NCI-H460 (cell line): ENCODE measurements at places on chromosomes 6 and 20.

DNA sequence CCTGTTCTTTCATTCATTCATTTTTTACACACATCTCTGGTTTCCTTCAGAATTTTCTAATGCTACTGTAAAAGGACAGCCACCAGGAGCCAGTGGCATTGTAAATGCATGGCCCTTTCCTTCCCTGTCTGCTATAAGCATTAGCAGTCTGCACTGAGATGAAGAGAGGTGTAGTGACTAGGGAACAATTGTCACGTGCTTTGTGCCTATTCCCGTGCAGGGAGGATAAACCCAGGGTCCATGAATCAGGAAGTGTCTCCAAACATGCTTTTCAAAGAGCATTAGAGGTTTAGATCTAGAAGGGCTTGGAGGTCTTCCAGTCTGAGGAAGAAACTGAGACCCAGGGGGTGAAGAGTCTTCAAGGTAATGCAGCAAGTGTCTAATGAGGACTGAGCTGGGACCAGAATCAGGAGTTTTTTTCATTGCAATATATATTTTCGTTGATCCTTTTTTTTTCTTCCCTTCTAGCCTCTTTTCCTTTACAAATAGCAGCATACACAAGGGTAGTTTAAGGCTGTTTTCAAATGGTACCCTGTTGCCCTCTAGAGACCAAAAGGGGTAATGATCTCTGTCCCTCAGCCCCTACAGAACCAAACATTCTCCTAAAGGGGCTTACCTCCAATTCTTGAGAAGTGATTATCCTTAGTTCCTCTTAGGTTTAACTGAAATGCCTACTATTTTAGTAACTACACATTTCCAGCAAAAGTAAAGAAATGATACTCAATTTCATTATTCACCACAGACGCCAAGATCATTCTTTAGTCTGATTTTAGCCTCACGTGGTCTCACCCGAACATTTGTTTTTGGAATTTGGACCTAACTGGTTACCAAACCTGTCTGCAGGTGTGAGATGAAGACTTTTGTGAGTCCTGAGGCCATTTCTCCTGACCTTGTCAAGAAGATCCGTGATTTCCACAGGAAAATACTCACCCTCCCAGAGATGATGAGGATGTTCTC lies 6.6 kb downstream of the TRIM15 start:
- DNase-seq: peak; percentile 31

DNA sequence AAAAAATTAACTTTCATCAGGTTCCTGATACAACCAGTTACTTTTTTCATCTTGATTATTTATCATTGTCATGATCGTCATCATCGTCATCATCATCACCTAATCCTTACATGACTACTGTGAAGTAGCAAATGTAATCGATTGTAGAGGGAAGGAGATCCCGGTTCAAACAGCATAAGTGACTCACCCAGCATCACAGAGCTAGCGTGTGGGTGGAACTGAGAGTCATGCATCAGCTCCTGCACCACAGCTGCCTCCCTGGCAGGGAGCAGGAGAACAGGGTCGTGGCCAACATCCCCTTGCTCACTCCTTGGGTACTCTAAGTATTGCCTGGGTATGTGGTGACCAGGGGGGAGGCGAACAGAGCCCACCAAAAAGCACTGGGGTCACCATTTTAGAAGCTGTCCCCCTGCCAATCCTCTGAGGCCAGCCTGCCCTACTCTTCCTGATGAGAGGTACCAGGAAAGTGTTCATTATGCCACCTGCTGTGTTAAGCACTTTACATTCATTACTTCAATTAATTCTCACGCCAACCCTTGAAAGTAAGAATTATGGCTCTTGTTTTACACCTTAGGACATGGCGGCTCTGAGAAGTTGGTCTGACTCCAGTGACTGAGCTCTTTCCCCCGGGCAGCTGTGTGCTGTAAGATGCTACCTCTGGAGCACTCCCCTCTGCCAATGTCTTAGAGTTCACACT lies 425.2 kb downstream of the CD83 start:
- no peak for DNase-seq

DNA sequence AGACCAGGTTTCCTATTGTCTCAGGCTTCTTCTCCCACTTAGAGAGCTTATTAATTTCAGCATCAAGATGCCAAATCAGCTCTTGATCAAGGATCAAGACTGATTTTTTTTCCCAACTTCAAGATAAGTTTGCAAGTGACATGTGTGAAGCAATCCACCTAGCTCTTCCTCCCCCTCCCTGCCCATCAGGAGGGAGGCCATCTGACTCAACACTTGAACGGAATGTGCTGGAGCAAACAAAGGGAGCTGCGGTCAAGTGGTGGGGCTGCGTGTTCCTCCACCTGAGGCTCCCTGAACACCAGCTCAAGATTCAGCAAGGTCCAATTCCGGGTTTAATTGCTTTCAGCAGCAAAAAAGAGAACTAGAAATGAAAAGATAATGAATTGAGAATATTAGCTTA lies 38.7 kb downstream of the TTI1 start:
- no peak for DNase-seq

DNA sequence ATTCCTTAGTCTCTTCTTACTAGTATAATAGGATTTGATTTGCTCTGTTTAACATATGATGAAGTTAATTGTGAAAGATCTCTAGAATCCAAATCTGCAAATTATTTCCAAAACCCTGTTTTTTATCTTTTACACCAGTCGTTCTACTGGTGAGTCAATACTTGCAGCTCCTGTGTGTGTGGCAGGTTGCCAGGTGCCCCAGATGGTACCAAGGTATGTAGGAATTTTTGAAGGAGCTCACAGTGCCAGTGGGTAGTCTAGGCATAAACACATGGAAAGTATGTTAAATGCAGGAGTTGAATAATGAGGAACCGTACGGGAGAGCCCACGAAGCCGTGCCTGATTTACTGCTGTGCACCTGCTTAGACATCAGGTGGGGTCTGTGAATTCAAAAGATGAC lies 192.2 kb downstream of the FARS2 start:
- DNase-seq: no peak
